MCF 10A (cell line): ENCODE measurements at places on chromosomes 11 and 22. TPM values are rescaled to one million over a fixed set of nuclear protein-coding genes. Genes with fewer than 3 reads are reported as not detected.

The SEZ6L gene
- total RNA-seq: not detected in 2 replicates

DNA sequence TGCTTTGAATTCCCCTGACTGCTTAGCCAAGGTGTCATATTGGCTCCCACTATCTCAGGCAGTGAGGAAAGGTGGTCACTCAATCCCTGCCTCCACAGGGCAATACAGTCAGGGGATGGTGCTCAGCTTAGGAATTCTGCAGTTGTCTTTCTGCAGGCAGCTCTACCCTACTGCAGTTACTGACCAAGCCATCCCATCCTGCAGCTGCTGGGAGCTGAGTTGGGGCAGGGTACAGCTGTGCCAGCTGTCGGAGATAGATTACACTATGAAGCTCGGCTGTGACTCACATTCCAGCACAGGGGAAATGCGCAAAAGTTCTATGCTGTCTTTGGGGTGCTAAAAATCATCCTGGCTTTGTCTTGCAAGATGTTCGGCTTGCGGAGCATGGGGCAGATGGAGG lies 4.4 kb upstream of the DAGLA start:
- DNase-seq: no peak

GRCh38 chr11:72433455-72434036 lies 785 bp downstream of the CLPB start:
- no peak for DNase-seq

- DNase-seq: no peak
Measured at GRCh38 chr11:7251836-7252682, at the start of gene SYT9. TSS of gene SYT9 (plus strand) at chr11:7251904. CDS start at chr11:7252187, 283 bp downstream.

The CDKN1C gene
- 5.7 and 6.9 TPM in 2 replicates for total RNA-seq

The NXPE4 gene
- not detected in 2 replicates for total RNA-seq

DNA sequence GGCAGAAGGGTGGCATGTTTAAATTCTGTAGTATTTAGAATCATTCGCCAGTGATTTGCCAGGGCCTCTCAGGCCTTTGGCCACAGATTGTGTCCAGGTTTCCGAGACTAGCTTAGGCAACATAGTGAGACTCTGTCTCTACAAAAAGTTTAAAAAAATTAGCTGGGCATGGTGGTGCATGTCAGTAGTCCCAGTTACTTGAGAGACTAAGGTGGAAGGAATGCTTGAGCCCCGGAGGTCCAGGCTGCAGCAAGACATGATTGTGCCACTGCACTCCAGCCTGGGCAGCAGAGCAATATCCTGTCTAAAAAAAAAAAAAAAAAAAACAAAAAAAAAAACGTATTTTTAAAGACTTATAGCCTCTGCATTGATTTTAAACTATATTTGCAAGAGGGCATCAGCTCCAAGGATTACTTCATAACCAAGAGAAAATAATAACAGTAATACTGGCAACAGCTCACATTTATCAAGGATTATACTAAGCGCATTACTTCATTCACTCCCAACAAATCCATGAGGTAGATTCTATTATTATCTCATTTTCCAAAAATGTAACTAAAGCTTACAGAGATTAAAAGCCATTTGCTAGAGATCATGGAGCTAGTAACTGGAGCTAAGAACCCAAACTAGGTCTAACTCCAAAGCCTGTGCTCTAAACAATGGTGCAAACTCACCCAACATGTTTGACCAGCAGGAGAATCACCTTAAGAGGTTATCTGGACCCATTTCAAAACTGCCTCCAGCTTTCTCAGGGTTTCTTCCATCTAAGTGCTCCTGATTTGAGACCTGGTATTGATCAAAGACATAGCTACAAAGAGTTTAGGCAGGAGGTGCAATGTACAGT lies 32.6 kb upstream of the SLC6A5 start:
- DNase-seq: peak; percentile 16

DNA sequence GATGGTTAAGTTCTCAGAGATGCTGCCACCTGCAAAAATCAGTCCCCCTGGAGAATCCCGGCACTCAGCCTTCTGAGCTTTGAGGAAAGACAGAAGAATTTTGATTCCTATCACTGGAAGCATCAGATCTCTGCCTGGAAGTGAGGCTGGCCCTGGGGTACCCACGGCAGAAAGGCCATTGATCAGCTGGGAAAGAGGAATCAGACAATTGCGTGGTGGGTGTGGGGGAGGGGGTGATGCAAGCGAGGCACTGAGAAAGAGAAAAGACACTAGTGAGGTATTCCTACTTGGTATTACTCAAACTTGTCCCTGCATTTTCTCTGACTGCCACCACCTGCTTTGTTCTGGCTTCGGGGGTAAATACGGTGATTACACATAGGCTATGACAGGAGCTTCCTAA lies 96.1 kb downstream of the FEZ1 start:
- no peak for DNase-seq
